ENCODE measurements at places on chromosomes 4 and X.

- DNase-seq: no peak
Measured at GRCh38 chr4:188717661-188718060, 578.4 kb downstream of the TRIML1 start.

DNA sequence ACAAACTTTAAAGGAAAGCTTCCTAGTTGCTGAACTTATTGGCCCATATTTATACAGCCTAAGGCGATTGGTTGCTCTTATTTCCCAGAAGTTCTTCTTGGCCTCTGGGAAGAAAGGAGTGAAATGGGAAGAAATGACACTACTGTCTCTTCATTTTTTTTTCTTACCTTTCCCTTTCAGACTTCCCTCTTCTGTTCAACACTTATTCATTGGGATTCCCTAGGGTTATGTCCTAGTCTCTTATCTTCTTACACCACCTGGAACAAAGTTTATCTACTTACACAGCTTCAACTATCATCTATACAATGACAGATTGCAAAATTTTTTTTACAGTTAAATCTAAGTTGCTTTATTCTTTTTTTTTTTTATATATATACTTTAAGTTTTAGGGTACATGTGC lies 68.0 kb downstream of the SNX12 start:
- peak; percentile 28 for DNase-seq

- DNase-seq: no peak
Measured at GRCh38 chr4:1907848-1908525, 36.8 kb downstream of the NSD2 start.

DNA sequence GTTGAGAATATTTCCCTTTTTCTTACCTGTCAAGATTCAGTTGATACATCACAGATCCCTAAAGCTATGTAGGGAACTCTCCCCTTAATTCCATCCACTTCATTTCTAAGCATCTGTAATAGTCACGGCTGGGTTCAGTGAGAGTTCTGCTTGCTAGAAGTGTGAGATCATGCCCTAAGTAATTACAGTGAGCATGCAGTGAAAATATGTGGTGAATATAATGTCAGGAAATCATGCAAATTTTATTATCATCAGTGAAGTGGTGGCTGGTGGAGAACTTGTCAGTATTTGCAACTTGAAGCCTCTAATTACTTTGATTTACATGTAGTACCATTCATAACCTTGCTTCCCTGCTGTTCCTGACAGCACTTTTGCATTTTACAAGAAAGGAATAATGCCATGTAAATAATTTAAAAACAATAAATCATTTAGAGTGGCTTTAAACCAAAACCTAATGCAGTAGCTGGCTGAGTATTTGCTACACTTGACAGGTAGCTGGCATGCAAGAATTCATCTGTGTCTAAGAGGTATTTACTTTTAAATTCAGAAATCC lies 28.3 kb upstream of the CFAP299 start:
- no peak for DNase-seq

DNA sequence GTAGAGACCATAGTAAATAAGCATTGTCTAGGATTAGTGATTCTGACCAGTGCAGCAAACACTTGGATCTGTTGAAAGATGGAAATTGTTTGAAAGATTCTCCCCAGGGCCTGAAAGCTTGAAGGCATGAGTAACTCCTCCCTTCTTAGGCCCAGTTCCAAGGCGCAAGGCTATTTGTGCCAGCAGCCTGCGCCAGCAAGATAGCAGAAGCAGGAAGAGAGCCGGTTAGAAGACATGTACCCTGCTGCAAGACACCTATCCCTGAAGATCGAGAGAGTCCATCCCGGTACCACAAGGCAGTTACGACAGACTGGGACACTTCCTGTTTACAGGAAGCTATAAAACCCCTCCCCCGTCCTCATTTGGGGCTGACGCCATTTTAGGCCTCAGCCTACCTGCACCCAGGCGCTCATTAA lies 72.4 kb upstream of the JADE1 start:
- DNase-seq: peak; percentile 70

GRCh38 chr4:14877246-14878225 lies 124.7 kb upstream of the CPEB2 start:
- peak; percentile 59 for DNase-seq

- DNase-seq: peak; percentile 86
Measured at GRCh38 chr4:86359944-86360478, at the start of gene MAPK10. MAPK10 (minus strand) TSS chr4:86360053.

DNA sequence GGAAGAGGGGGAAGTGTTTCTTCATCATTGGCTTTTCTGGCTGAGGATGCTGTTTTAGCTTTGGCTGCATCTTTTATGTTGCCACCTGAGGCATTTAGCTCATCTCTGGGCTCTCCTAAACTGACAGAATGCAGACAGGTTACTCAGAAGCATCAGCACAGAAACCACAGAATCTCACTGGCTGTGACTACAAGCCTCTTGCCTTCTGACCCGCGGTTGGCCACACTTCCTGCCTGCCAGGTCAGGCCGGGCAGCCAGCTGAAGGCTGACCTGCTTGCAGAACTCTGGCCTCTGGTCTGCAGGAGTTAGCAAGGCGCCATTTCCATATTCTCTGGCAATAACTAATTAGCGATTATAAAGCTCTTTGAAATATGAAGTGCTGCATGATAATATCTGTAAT lies 366.5 kb downstream of the MID1IP1 start:
- no peak for DNase-seq

GRCh38 chr4:54971474-54971950 lies 153.9 kb downstream of the KDR start:
- peak; percentile 80 for DNase-seq

GRCh38 chrX:18353931-18354368 lies 538 bp downstream of the SCML2 start:
- DNase-seq: no peak

DNA sequence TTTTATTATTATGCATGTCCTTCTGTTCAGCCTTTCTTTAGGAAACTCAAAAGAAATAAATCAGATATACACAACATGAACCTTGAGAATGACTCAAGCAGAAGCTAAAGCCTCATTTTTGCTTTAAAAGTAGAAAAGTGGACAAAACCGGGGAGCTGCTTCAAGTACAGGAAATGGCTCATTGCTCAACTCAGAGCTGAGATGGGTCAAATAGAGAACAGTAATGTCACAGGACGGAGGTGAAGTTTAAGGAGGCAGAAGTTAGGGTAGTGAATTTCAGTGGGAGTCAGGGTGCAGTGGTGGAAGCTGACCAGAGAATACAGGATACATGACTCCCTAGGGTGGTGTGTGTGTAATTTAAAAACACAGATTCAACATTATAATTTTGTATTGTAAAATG lies 22.2 kb downstream of the PHKA2 start:
- DNase-seq: peak; percentile 29

GRCh38 chrX:121782544-121782943 lies 735.1 kb downstream of the GLUD2 start:
- DNase-seq: no peak

GRCh38 chr4:76067652-76068286 lies 6.7 kb upstream of the ART3 start:
- DNase-seq: peak; percentile 90

DNA sequence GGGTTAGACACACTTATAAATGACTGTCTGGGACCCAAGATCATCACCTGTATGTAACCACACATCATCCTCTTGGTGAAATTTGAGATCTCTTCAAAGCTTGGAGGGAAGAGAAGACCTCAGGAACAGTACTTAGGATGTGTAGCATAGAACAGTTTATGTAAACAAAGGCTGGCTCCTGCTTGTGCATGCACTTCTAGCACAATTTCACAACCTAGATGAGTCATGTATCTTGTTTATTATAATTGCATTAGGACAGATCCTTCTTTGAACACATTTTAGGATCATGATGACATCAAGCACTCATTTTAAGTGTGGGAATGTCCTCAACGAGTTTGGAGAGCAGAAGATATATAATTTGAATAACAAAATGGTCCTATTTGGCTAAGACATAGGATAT lies 26.3 kb upstream of the ZMAT1 start:
- DNase-seq: no peak

DNA sequence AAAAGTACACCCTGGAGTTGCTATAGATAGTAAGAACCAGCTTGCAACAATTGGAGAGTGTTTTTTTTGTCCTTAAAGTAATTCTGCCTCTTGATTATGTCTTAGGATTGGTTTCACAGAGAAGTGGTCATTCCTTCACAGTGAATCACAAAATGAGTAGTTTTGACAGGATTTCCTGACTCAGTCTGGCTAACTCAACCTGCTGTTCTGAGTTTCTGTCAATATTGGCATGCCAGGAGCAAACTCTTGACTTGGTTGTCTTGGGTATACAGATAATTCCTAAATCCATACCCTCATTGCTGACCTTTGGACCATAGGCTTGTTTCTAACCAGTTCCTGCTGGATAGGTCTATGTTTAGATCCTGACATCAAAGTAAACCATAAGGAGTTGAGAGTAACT lies 9.4 kb downstream of the FHIP1A start:
- DNase-seq: no peak

DNA sequence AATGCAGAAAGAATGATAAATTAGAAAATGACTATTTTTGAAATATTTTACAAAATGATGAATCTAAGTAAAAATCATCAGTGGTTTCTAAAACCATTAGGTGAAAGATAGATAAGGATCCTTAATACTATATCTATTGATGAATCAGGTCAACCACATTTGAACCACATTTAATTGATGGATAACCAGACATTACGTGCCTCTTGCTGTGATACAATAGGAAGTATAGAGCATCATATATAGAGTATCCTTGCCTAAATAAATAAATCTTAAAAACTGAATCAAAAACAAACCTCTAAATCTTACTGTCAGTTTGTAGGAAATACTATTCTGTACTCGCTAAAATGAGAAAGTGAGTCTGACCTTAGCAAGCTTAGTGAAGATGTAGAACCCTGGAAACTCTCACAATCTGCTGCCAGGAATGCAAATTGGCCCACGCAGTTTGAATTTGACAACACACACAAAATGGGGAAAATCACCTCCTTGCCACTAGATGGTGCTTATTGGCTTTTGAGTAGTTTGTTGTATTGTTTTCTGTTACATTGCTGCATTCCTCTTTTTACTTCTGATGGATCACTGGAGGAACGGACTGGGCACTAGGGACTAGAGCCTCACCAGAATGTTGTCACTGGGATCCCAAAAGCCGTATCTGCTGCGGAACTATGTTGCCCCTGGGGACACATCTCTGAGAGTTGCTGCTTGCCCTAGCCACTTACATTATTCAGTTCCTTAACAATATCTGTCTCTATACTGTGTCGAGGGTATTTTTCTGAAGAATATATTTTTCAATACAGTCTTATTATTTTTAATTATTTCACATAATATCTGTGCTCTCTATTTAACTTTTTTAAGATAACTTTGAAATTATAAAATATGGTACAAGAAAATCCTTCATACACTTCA lies 25.4 kb upstream of the SLAIN2 start:
- peak; percentile 84 for DNase-seq

All from hematopoietic multipotent progenitor cell treated with erythropoietin and hydrocortisone succinate and interleukin-3 and kit ligand, for 6 days (in vitro differentiated cells).